ENCODE measurements at places on chromosomes 6 and 20.
A peak's percentile ranks its signal among the peaks of the same experiment; 100 is the strongest.

- no peak for DNase-seq
These were observed 191.4 kb upstream of the ZFP64 start for GRCh38 chr20:52382933-52383332.

- no peak for DNase-seq
These were observed 29.9 kb downstream of the EZR start for GRCh38 chr6:158789115-158789917.

DNA sequence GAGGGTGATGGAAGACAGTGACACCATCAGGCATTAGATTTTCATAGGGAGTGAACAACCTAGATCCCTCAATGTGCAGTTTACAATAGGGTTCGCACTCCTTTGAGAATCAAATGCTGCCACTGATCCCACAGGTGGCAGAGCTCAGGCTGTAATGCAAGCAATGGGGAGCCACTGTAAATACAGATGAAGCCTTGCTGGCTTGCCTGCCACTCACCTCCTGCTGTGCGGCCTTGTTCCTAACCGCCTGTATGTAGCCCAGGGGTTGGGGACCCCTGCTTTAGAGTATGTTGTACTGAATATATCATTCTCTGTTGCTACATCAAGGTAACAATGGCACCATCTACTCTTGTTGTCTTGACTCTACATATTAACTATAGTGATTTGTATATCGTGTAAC is 37.1 kb downstream of the TPD52L1 start:
- no peak for DNase-seq

GRCh38 chr6:37971711-37972390 is 152.3 kb downstream of the ZFAND3 start:
- DNase-seq = no peak

DNA sequence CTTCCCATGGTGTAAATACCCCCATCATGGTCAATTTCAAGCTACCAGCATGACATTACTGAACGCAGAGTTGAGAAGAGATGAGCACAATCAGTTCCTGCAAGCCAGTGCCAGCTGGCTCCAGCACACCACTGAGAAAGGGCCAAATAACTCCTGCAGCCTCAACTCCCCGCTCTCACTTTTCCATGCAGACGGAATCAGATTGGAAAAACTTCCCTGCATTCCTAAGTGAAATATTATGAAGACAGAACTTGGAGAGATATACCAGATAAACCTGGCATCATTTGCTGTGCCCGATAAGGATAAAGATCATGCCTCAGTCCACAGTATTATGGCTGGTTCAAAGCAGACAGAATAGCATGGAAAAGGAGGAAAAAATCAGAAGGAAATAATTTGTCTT is 56.7 kb downstream of the FILIP1 start:
- no peak for DNase-seq

- DNase-seq = no peak
These were observed 616 bp downstream of the CHMP4B start for GRCh38 chr20:33811776-33812151.

DNA sequence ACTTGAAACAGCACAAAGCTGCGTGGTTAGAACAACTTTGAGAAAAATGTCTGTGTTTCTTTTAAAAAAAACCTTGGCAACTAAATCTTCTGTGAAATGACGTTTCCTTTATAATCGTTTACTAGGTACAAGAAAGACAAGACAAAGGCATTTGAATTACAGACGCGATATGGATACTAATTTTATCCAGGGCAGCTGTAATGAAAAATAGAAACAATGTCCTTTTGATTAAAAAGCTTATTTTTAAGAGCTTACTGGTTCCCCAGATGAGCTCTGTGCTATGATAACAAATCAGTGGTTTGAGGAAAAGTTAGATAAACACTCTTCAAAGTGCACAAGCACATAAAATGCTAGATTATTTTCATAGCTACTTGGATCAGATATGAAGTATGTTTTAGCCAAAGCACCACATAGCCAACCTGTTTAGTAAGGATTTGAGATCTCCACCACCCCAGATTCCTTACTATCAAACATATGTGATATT is 1.6 kb upstream of the SYNCRIP start:
- DNase-seq = no peak

DNA sequence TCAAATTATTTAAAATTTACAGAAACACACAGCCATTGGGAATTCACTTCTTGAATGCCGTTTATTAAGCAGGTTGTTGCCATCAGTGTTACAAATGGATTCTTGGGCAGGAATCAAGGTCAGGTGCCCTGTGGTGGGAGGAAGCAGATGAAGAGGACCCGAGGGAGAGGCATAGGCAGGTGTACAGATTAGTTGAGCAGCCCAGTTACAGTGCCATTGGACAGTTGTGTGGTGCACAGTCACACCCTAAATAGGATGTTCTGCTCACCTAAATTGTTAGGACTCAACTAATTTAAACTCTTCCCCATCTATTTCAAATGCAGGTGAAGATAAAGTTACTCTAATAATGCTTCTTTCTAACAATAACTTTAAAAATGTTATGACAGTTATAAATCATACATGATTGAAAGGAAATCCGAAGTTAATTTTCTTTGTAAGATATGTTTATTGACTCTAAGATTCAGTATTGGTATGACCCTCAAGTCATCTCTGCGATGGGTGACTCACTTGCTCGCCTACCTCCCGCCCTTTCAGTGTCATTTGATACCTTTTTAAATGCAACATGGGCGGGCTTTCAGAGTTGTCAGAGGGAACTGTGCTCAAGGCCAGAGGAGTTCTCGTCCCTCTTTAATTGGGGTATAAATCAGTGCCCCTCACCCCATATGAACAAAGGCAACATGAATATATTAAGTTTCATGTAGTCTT is 35.1 kb downstream of the DSE start:
- DNase-seq = no peak

- DNase-seq = no peak
These were observed 144.9 kb downstream of the LPA start for GRCh38 chr6:160519133-160519532.

DNA sequence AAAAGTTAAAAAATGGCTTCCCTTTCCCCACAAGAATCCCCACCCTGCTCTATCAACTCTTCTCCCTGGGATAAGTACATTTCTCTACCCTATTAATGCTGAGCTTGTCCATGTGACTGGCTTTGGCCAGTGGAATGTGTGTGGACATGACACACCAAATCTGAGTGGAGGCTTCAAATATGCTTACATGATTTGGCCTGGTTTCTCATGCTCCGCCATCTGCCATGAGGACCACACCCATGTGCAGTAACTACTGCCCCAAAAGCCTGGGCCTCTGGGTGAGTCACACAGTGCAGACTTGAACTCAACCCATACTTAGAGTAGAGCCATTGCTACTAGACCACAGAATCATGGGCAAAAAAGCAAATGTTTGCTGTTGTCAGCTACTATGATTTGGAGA is 65.4 kb downstream of the PRND start:
- DNase-seq = no peak

- DNase-seq = no peak
These were observed 110.0 kb upstream of the PMEPA1 start for GRCh38 chr20:57819691-57820380.

GRCh38 chr6:129929433-129929832 is 68.3 kb upstream of the TMEM244 start:
- peak; percentile 42 for DNase-seq

DNA sequence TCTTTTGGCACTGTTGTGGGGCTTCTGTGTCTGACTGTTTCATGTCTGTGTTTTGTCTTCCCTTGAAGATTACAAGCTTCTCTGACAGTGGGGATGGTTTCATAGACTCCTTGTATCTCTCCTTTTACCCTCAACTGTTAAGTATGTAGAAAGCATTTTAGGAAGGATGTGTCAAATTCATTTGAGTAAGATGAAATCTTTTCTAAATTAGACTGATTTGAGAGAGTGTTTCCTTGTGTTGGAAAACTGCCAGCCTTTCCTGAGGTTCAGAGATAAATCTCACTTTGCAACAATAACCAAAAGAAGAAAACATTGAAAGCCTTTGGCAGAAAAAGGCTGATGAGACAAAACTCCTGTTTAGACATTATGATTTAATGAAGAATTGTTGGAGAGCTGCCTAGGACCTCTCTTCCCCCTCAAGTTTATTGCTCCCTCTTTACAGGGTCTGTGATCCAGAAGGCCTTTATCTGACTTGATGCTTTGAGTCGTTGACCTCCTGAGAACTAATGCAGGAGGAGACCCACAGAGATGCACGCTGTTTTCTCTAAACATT is 68.3 kb downstream of the ANKS1A start:
- DNase-seq = no peak

- no peak for DNase-seq
These were observed 153.5 kb upstream of the OGFRL1 start for GRCh38 chr6:71134929-71135642.

GRCh38 chr6:55937261-55937947 is 62.0 kb upstream of the BMP5 start:
- DNase-seq = no peak

DNA sequence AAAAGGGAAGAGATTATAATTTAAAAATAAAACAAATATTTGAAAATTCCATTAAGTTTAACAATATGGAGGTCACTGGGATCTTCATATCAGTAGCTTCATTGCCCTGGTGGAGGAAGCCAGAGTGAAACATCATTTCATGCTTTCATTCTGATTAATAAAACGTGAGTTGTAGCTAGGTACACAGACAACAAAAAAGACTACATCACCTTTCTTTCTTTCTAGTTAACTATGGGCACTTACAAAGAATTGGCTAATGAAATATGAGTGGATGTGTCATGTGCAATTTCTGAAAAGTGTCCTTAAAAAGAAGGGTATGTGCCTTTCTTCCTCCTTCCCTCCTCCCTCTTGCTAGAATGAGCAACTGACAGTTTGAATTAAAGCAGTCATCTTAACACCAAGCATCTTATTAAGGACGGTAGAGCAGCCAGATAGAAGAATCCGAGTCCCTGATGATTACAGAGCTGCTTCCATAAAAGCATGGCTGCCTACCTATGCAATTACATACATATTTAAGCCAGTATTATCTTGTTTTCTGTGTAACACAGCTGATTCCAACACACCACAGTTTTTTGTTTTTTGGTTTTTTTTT is 3.4 kb downstream of the SERAC1 start:
- DNase-seq = no peak

DNA sequence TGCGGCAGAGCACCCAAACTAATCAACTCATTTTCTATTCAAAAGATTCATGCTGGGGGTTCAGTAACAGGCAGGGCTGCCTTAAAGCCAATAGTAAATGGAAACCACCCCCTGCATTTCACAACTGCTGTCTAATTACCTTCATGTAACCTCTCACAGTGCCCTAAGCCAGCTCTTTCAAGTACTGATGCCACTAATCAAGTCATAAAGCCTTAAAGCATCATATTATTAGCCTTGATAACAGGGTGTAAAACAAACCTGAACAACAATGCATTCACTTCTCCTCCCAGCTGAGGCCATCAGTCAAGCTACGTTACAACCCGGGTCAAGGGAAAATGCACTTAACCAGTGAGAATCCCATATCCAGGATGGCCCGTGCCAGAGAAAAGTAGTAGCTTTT is 33.0 kb downstream of the TRERF1 start:
- DNase-seq = no peak

- DNase-seq = no peak
These were observed 169.7 kb downstream of the EYA4 start for GRCh38 chr6:133410638-133411435.

- DNase-seq = no peak
These were observed 9.9 kb downstream of the KIAA1755 start for GRCh38 chr20:38250609-38251008.

DNA sequence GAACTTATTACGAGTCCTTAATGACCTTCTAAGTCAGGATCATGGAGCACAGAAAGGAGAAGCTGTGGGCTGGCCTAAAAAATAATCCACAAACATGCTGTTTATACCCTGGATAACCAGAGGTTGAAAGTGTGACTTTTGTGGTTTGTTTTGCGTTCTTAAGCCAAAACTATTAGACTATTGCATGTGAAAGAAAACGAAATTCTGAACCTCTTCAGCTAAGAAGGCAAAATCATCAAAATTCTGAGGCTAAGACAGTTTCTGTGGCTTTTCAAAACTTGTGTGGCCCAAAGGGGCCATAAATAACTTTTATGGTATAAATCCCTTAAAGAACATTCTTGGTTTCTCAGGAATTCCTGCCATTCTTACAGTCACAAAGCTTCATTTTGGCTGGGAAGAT is 251.0 kb downstream of the UST start:
- no peak for DNase-seq

GRCh38 chr6:82078286-82078908 is 169.1 kb downstream of the IBTK start:
- no peak for DNase-seq

- DNase-seq = peak; percentile 16
These were observed 126.0 kb upstream of the ADGRF1 start for GRCh38 chr6:47168180-47168579.

GRCh38 chr6:89134723-89135122 is 11.1 kb upstream of the PM20D2 start:
- DNase-seq = no peak

- no peak for DNase-seq
These were observed 23.6 kb upstream of the TMEM181 start for GRCh38 chr6:158536084-158536890.

DNA sequence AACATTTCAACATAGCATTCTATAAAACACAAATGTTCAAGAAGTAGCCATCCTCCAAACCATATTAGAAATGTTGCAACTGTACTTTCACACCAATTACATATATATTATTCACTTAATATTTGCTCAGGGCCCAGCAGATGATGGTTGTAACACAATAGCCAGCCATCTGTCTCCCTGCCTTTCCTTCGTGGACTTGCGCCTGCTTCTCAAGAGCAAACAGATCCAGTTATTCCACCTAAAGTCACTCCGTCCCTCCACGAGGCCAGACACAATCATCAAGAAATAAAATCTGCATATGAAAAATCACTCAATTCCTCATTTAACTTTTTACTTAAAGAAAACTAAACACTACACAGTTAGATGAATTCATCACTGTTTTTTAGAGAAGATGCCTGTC is 160.4 kb downstream of the RALGAPA2 start:
- no peak for DNase-seq

GRCh38 chr6:152146385-152146784 is 338.9 kb downstream of the ESR1 start:
- DNase-seq = no peak

DNA sequence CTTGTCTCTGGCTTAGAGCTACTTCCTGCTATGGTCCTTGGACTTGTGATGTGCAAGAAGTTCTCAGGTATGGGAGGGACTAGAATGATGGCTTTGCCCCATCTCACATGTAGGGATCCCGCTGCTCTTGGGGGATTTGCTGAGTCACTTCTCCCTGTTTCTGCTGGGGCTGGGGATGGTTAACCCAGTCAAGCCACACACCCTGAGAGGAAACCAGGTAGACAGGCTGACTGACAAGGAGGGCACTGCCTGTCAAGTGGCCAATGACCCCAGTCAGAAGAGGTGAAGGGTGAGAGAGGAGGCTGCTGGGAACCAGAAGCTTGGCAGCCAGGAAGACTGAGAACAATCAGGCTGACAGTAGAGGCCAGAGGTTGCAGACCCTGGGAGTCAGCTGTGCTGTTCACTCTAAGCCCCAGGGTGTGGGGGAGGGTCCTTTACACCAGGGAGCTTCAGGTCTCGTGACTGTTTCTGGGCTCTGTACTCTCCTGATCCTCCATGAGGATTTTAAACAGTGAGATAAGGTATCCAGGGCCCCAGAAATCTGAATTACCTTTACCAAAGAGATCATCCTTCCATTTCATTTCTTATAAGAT is 34.6 kb downstream of the HLA-F start:
- no peak for DNase-seq

GRCh38 chr20:53941680-53942471 is 128.5 kb downstream of the BCAS1 start:
- DNase-seq = no peak

GRCh38 chr6:127342296-127342945 is 988 bp downstream of the ECHDC1 start:
- no peak for DNase-seq
